ENCODE measurements at places on chromosomes 13 and 19. TPM values are rescaled to one million over a fixed set of nuclear protein-coding genes. Genes with fewer than 3 reads are reported as not detected.

Gene WDR88
- total RNA-seq: not detected

Gene ZNF556
- total RNA-seq: 0.05 TPM

Gene GNG8
- total RNA-seq: not detected

Gene GDF15
- 873 TPM for total RNA-seq

Gene ZNF563
- 1.3 TPM for total RNA-seq

Gene C2CD4C
- 1.1 TPM for total RNA-seq

Gene C13orf42
- total RNA-seq: not detected

Gene PGLYRP1
- total RNA-seq: not detected

Gene TYROBP
- not detected for total RNA-seq

Gene PRR19
- 1.1 TPM for total RNA-seq

Gene HDGFL2
- total RNA-seq: 25.2 TPM

Gene SYT3
- total RNA-seq: 1.6 TPM

Gene KLK1
- total RNA-seq: not detected

Gene TNFAIP8L1
- 2.8 TPM for total RNA-seq

Gene ADGRE2
- 0.29 TPM for total RNA-seq

Gene SOX1
- total RNA-seq: not detected

Gene TGFBR3L
- not detected for total RNA-seq

Gene CLC
- not detected for total RNA-seq

- no peak for DNase-seq
Measured at GRCh38 chr13:60227158-60227557, 63.4 kb upstream of the DIAPH3 start.

GRCh38 chr19:30556230-30556711, 184.1 kb downstream of the ZNF536 start:
- DNase-seq: no peak

GRCh38 chr13:22090106-22090505, 419.2 kb downstream of the FGF9 start:
- no peak for DNase-seq

GRCh38 chr13:111394211-111394922, 73.9 kb downstream of the TEX29 start:
- DNase-seq: no peak

- no peak for DNase-seq
Measured at GRCh38 chr13:48559638-48560320, 26.9 kb upstream of the RCBTB2 start.

GRCh38 chr13:30149248-30149647, 158.1 kb downstream of the KATNAL1 start:
- DNase-seq: no peak

DNA sequence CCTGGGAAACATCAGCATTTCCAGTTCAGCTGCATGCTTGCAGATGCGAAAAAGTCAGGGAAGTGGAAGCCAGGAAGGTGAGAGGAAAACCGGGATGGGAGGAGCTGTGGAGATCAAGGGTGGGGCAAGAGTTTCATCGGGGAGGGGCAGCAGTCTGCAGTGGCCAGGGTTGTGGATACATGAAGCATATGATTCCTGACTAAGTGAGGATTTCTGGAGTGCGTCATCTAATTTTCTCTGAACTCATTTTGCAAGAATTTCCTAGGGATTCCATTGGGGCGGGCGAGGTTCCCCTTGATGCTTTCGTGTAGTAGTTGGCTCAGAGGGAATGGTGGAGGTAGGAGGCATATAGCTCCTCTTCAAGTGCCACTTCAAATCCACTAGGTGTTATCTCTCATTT, 344.1 kb upstream of the TMTC4 start:
- no peak for DNase-seq

DNA sequence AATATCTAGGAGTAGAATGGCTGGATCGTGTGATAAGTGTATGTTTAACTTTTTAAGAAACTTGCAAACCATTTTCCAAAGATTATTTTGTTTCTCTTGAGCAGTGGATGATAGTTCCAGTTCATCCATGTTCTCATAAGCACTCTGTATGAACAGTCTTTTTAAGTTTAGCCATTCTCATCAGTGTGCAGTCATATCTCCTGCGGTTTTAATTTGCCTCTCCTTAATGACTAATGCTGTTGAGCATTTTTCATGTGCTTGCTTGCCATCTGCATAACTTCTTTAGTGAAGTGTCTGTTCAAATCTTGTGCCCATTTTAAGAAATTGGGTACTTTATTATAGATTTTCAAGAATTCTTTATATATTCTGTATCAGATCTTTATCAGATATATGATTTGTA, 58.6 kb downstream of the WASF3 start:
- no peak for DNase-seq

DNA sequence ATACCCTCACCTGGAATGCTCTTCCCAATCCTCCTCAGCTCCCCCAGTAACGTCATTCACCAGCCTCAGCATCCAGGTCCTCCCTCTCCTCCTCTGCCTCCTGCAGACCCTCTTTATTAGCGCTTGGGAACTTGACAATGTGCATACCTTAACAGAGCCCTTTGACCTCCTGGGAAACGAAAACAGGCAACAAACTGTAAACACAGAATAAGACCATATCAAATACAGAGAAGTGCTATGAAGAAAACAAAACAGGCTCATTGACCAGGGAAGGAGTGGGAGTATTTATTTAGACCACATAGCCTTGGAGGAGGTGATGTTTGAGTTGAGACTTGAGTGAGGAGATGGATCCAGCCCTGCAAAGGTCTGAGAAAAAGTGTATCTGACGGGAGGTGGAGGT, 107.9 kb upstream of the SLC7A1 start:
- DNase-seq: no peak

DNA sequence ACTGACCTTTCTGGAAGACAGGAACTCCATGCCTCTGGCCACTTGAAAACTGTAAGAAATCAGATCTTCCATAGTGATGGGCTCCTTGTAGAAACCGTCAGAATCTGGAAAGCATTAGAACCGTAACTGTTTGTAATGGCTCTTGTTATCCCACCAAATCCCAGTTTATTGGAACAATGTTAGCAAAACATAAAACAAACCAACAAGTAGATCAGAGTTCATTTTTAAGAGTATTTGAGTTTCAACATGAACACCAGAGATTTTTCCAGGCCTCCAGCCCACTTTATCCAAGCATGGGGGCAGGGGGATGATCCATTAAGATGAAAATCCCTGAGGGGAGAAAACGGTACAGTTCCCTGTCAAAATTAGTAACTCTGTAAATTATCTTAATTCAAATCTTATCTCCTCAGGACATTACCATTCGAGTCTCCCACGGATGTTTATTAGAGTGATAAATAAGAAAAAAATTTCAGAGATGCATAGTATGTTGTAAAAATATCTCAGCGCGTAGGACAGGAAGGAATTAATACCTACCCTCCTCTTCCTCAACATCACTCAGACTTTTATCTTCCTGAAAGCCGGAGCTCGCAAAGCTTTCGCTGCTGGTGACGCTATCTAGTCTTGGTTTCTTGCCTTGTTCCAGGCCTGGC, 172.5 kb downstream of the FLT1 start:
- DNase-seq: no peak

DNA sequence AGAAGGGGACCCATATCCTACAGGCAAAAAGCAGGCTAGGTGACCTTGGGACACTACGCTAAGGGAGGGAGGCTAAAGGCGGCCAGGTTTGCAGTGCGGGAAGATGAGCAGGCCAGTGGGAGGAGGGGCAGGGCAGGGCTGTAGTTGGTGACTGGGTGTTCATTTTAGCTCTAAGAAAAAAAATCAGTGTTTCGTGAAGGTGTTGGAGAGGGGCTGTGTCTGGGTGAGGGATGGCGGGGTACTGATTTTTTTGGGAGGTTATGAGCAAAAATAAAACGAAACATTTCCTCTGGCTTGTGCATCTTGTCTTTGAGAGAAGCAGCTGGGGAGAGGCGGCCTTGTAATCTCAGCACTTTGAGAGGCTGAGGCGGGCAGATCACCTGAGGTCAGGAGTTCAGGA, 4.3 kb upstream of the NUP62 start:
- no peak for DNase-seq

DNA sequence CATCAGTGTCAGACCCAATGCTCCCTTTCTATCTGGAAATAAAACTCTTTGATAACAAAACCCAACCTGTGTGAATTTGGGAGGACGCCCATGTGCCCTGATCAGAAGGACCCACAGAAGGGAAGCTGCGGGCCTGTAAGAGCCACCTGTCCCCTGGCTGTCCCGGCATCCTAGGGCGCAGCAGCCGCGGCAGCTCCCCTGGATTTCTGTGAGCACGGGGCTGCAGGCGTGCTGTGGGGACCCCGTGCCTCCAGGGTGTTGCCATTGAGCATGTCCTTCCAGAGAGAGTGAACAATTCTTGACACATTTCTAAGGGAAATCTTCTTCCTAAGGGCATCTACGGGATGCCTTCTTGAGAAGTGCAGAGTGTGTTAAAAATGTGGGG, 60.0 kb downstream of the MCF2L start:
- no peak for DNase-seq

GRCh38 chr19:40721936-40722661, 5.2 kb downstream of the ITPKC start:
- DNase-seq: no peak

DNA sequence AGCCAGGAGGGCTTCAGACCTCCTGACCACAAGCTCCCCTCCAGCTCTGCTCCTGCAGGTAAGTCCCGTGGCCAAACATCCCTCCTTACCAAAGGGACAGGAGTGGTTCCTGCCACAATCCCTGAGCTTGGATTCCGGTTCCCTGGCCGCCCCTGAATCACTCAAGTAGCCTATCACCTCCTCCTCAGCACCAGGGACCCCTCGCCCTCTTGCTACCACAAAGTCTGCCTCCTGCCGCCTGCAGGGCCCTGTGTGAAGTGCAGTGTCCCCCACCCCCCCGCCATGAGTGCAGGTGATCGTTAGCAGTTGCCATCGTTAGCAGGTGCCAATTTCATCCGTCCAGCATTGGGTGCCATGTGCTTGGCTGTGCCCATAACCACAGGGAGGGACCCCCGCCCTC, 40.8 kb upstream of the RANBP3 start:
- no peak for DNase-seq

DNA sequence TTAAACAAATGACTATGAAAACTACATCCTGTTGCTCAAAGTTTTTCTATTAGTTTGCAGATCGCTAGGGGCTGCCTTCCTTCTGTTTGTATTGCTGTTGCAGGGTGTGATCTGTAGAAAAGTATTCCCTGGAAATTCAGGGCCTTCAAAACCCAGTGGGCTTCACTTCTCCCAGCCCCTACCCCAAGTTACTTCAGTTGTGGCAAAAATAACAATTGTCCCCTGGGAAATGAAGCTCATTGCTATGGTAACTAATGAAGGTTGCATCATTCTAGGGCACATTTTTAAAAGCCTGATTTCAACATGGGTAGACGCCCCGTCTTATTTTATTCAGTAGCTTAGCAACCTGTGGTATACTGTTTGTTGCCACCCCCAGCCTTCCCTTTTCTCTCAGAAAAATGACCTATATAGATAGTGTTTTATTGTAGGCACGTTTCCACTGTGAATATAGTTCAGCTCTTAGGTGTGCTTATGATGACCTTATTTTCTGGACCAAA, 60.9 kb downstream of the WDFY2 start:
- no peak for DNase-seq

DNA sequence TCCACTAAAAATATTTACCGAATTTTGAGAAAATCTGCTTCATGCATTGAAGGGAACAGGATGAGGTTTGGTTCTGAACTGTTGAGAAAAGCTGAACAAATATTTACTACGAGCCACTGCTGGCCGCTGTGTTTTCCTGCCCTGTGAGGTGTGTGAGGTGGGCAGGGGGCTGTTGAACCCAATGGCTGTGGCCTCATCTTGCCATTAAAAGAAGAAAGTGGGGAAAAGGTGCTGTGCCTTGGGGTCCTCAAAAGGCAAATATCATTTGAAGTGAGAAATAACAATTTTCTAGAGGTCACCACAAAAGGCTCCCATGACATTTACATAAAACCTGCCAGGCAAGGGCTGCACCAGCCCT, 44.7 kb downstream of the KLF2 start:
- no peak for DNase-seq

GRCh38 chr13:23547000-23547590, 23.1 kb upstream of the TNFRSF19 start:
- peak; percentile 91 for DNase-seq

GRCh38 chr13:113358653-113359190, 5.2 kb downstream of the GRTP1 start:
- no peak for DNase-seq

DNA sequence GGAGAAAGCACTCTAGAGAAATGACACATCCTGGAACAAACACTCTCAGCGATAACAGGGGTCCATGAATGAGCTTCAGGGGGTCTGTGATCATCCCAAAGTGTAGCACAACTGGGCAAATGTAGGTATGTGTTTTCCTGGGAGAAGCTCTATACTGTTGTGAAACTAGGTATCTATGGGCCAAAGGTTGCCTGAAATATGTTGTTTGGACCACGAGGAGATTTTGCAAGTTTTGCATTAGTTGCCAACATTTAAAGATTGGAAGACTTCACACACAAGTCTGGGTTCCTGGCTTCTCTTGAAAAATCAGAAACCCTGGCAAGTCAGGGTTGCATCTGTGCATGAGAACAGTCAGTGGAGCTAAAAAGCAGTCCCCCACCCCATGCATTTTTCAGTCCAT, 26.7 kb upstream of the POU2F2 start:
- DNase-seq: no peak

GRCh38 chr13:110644892-110645521, 29.7 kb downstream of the NAXD start:
- peak; percentile 61 for DNase-seq

DNA sequence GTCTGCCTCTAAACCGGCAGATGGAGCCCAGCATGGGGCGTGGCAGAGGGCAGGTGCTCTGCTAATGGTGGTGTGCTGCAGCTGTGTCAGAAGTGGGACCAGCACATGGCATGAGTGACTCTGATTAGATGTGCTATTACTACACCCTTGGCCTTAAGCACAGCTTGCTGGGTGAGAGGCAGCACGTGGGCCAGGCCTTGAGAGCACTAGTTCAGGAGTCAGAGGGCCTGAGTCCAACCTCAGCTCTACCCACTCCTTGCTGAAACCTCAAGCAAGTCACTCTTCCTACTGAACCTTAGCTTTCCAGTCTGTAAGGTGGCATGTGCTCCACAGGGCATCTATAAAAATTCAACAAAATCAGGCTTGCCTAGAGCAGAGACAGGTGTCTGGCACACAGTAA, 22.7 kb downstream of the AKT2 start:
- no peak for DNase-seq

DNA sequence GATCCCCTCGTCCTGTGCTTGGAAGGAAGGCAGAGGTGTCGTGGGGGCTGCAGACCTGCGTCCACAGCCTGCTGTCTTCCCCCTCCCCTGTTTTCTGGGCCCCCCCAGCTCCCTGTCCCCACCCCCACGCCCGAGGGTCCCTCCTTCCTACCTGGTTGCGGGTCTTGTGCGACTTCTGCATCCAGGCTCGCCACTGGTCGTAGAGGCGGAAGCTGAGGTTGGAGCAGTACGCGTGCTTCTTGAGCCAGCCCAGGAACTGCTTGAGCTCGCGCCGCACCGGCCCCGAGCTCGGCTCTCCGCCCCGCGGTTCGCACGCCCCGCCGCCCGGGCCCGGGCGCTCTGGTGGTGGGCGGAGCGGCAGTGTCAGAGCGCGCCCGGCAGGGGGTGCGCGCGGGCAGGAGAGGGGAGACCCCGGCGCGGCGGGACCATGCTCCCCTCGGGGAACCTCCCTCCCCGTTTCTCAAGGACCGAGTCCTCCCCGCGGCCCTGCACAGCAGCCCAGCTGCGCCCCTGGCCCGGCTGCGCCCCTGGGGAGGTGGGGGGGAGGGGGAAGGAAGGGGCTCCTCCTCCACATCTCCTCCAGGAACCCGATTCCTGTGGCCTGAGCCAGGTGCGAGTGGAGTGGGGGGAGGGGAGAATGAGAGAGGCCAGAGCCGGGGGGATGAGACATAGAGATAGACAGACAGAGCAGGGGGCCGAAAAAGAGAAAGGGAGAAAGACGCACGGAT, 5.7 kb downstream of the REX1BD start:
- DNase-seq: peak; percentile 50

- DNase-seq: no peak
Measured at GRCh38 chr13:19645000-19645399, 11.5 kb downstream of the MPHOSPH8 start.

GRCh38 chr19:31340042-31341025, 8.9 kb downstream of the TSHZ3 start:
- DNase-seq: no peak

Data from SK-MEL-5 (cell line).